ENCODE measurements at places on chromosomes 11 and 22.
A peak's percentile ranks its signal among the peaks of the same experiment; 100 is the strongest.

GRCh38 chr11:74754507-74755252, 6.0 kb downstream of the RNF169 start:
- no peak for DNase-seq

DNA sequence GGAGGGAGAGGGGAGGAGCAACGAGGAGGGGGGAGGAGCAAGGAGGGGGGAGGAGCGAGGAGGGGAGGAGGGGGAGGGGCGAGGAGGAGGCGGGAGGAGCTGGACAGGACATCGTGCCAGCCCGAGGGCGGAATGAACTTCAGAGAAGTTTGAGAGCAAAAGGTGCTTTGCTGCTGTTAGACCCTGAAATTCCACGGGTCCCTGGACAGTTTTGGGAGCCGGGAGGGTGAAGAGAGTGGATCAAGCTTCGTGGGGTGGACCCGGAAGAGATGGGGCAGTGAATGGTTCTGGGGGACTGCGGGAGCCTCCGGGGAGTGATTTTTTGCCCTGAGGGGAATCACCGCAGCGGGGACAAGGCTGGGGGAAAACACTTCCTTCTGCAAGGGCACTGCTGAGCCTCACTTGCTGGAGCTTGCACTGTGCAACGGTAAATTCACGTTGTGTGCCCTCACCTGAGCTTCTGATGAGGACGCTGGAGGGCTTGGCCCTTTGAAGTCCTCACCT, 10.7 kb upstream of the NLRP6 start:
- DNase-seq, result no peak

DNA sequence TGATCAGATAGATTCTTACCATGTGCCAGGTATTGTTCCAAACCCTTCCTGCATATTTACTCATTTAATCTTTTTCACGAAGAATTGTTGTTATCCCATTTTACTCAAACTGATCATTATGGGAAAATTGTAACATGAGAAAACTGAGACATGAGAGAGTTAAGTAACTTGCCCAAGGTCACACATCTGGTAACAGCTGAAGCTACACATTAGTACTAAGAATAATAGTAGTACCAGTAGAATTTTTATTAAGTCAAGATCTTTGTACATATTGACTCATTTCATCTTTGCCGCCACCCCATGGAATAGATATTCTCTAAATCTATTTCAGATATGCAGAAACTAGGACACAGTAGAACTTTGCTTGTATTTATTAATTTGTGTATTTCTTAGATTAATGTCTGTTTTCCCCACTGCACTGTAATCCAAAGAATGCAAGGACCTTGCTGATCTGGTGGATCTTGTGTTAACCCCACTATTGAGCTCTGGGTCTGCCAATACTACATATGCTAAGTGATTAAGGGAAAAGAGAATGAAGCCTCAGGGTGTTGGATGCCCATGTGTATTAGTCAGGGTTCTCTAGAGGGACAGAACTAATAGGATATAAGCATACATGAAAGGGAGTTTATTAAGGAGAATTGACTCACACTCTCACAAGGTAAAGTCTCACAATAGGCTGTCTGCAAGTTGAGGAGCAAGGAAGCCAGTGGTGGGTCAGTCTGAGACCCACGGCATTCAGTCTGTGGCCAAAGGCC, 72.8 kb downstream of the PARVA start:
- no peak for DNase-seq

- no peak for DNase-seq
Observed at GRCh38 chr11:73931039-73931645, 19.7 kb upstream of the DNAJB13 start.

GRCh38 chr11:72758304-72758689, 6.1 kb upstream of the ARAP1 start:
- no peak for DNase-seq

DNA sequence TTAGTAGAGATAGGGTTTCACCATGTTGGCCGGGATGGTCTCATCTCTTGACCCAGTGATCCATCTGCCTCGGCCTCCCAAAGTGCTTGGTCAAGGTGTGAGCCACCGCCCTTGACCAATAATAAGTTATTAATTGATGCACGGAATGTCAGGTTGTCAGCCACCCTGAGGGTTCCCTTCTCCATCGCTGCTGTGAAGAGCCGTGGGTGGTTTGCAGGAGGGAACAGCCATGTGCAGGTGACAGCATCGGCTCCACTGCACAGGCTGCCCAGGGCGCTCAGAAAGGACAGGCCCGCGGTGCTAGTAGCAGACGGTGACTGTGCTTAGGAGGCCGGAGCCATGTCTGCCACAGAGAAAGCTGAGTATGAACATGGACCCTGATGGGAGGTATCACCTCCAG, 814.0 kb downstream of the BRD1 start:
- no peak for DNase-seq

DNA sequence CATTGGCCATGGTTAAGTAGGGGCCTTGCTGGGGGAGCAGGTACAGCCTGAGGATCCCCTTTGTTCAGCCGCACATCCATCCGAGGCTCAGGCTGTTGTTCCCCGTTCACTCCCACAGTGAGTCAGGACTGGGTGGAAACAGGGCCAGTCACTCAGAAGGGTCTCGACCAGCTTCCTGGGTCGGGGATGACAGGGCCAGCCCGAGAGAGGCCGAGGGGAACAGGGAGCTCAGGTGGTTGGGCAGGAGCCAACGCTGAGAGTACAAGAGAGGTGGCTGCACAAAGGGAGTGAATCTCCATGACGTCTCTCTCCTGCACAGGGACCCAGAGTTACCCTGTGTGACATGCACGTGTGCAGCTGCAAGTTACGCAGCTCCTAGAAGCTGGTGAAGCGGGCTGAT, 97.2 kb upstream of the SHANK2 start:
- DNase-seq, result no peak

- peak; percentile 71 for DNase-seq
Observed at GRCh38 chr11:84316866-84317555, 1030.8 kb upstream of the CCDC90B start.

- no peak for DNase-seq
Observed at GRCh38 chr11:100928426-100928825, 201.2 kb downstream of the PGR start.

DNA sequence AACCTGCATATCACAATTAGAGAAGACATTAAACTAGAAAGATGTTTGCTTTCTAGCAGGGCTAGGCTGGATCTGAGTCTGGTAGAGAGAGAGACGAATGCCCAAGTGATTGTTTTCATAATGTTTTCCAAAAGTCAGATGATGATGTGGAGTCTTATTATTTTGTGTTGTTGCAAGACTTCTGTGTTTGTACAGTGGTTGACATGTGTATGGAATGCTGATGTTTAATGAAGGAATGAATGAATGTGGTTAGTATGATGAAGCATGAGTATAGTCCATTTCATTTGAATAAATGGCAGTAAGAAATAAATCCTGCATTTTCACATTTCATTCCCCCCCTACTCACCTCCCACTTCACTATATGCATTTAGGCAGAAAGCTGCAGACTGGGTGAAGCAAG, 69.6 kb downstream of the PPP2R1B start:
- no peak for DNase-seq

- no peak for DNase-seq
Observed at GRCh38 chr11:61009392-61010275, 38.2 kb downstream of the CD6 start.

DNA sequence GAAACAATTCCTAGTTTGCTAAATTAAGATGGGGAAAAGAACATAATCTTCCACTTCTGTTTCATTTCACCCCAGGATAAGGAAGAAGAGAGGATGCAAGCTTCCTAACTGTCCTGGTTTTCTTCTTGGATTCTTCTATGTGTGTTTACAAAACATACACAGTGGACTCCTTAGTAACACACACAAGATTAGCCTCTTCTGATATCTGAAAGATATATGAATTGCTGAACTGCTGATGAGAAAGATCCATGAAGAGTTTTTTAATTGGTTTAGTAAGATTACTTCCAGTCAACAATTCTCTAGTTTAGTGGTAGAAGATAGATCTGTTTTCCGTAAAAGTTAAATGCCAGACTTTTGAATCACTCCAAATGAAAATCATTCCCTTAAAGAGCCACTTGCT, 86.8 kb downstream of the WT1 start:
- no peak for DNase-seq

DNA sequence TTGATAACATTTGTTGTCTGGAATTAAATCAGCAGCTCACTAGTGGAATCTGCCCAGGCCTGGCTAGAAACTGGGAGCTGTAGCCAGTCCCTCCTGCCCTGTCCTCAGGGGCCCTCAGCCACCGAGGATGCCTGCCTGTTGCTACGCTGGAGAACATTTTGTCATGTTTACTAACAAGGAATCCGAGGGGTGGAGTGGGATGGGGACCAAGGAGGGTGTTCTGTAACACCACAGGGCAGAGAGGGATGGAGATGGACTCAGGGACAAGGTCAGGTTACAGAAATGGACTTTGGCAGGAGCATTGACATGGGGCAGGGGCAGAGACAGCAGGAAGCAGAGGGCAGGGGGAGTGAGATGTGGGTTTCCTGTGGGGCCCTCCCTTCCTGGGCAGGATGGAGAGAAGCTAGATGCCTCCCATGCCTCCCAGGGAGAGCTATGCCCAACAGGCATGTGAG, 45.8 kb upstream of the AMPD3 start:
- DNase-seq, result no peak

GRCh38 chr22:38948181-38948940, 9.0 kb upstream of the APOBEC3A start:
- DNase-seq, result no peak

- no peak for DNase-seq
Observed at GRCh38 chr11:45024846-45025588, 74.3 kb upstream of the TP53I11 start.

- DNase-seq, result no peak
Observed at GRCh38 chr11:45336136-45336535, 50.0 kb upstream of the SYT13 start.

- DNase-seq, result no peak
Observed at GRCh38 chr22:43404673-43405385, 7.0 kb upstream of the MPPED1 start.

DNA sequence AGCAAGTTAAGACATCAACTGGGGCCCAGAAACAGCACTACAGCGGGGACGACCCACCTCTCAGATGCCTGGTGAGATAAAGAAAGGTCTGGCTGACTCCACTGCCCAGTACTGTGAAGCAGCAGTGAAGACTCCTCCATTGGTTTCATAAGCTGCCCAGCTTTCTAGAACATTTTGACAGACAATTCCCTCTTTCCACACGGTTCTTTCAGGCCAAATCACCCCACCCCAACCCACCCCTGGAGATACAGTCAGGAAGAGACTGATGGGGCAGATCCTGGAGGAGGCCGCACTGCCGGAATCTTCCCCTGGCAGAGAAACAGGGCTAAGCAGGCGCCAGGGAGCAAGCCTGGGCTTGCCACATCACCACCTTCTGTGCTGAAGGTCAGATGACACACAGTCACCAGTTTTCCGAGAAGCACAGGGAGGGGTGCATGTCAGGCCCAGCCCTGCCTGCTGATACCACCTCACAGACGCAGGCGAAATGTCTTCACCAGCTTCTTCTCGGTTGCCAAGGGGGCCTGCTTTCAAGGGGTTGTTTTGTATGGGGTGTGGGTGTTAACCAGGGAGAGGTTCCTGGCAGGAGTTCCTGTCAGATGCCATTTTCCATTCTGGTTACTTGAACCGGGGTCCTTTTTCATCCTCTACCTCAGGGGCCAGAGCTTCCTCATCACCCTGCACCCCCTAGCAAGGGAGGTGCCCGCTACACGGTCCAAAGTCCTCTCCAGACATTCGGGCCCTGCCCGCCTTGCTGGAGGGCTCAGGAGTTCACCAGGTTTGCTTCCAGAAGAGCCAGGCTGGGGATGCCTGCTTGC, 1.4 kb upstream of the NEAT1 start:
- DNase-seq, result peak; percentile 84

DNA sequence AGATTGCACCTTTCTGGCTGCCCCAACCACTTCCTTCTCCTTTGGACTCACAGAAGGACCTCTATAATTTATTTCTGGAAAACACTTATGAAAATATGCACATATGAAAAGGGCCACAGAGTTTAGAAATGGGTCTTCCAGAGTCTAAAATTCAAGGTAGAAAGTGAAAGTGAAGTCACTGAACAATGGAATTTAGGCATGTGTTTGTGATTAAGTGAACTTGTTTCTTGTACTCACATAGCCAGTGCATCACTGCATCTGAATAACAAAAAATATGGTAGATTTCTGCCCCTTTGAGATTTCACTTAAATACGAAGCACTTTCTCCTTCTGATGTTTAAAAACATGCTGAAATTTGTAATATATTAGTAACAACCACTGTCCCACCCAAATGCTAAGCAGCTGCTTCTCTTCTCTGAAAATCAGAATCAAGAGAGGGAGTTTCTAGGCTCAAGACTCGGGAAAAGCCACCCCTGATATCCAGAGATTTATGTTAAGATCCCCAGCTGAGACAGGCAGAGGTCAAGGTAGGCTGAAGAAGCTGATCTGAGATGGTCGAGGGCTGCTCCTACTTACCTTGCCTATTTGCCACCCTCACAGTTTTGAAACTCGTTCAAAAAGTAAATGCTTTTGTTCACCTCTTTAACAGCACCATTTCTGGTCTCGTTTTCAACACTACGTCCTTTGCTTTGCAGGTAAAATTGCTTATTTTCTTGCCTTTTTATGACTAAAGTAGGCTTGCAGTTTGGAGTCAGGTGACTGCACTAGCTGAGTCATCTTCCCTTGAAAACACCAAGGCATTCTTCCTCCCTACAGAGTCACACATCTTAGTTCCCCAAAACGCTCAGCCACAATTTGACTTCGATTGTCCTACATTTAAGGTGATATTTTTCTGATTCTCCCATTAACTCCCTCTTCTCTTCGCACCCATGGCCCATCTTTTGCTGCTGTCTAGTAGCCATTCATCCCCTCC, at the start of gene XKR3:
Gene XKR3 (minus strand): TSS at position 696 of the 972 bp plus-strand sequence. CDS start 17,338 bp downstream, outside the sequence.
- no peak for DNase-seq

- DNase-seq, result no peak
Observed at GRCh38 chr11:79388201-79388600, 52.6 kb downstream of the TENM4 start.

DNA sequence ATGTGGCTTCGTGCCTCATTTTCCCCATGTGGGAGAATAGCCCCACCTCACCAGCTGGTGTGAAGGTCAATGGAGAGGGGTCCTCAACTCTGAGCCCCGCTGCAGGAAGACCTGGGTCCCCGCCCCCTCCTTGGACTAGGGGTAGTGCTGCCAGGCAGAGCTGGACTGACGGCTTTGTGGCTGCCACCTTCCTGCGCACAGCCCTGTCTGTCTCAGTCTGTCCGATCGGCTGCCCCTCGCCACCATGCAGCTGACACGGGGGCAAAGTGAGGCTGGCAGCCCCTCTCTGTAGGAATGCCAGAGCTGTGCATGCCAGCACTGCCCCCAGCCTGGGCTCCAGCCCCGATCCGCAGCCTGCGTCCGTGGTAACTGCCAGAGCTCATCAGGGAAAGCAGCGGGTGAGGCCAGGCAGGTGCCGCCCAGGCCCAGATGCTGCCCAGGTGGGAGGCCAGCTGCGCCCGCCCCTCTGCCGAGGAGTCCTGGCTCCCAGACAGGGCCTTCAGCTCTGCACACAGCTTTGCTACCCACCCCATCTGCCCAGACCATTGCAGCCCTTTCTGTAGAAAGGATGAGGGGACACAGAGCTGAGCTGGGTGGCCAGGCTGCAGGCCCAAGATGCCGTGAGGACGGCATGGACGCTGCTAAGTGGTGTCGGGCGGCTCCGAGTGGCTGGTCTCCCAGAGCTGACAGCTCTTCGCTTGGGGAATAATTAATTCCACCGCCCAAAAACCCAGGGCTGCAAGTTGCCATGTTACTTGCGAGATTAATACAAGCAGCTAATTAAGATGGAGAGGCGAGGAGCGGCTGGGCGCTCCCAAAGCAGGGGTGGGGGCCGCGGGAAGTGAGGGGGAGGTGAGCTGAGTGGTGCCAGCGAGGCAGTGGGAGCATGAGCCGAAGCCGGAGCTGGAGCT, 19.5 kb upstream of the FLRT1 start:
- DNase-seq, result no peak

All from nucleus accumbens (tissue), 56 donors.